ENCODE measurements at places on chromosomes 2 and 18.

DNA sequence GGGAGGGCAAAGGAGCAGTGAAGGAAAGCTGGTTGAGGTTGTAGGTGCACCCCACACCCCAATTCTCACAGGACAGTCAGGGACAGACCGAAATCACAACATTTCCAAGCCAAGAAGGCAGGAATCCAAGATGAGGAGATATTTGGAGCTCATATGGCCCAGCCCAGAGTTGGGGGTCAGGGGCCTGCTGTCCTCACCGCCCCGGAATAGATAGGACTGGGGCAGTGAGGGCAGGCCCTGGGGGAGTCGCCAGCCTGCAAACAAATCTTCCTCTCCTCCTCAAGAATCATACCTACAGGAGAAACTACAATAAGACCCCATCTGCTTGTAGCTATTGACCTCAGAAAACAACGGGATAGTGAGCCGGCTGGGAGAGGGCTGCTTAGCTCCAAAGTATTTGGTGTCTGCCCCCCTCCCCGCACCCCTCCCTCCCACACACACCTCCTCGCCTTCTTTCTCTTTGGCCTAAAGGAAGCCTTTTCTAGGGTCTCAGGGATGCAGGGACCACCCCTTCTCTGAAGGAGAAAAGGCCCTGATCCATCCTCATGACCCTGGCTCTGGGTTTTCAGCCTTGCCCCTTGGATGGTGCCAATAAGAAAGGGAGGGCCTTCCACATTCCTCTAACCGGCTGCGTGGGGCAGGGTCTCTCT, 3.8 kb downstream of the EN1 start:
- DNase-seq = peak; percentile 3

DNA sequence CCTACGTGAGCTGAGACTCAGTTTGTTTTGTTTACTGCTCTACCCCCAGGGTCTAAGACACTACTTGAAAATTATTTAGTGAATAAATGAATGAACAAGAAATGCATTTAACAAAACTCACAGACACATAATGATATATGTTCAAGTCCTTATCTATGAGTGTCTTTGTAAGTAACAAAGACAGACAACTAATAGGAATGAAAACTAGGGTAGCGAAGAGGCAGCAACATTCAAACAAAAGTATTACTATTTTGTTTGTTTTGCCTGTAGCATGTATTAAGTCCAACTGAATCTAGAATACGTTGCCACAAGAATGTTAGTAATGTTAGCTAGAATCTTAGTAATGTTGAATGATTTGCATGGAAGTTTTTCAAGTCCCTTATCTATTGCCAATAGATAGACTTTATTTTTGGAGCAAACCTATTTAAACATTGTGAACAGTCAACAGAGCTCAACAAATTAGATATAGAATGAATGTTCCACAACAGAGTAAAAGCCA, 144.8 kb upstream of the VWC2L start:
- DNase-seq = no peak

- no peak for DNase-seq
These were observed 344.9 kb downstream of the TSN start for GRCh38 chr2:122100346-122100745.

DNA sequence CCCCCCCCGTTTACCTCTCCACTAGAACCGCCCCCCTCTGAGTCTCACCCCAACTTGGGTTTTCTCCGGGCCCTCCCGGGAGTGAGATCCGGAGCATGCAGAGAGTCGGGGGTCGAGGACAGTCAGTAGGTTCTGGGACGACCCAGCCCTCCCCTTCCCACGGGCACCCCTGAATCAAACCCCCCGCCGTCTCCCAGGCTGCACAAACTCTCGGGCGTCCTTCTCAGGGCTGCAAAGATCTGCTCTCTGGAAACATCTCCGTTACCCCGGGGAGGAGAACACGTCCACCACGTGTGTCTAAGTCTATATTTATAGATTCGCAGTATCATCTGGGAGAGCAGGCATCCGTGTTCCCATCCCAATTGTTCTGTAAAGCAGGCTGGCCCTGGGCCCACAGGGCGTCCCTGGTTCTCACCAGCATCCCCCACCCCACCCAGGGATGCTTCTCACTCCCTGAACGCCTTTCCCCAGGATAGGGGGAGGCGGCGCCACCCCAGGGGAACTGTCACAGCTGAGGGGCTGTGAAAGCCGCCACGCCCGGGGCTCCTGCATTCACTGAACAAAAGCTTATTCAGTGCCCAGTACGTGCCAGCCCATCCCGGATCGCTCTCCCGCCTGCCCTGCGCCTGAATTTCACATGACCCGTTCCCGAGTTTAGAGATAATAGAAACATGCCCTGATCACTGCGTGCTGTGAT, 765 bp upstream of the DIPK1C start:
- no peak for DNase-seq

DNA sequence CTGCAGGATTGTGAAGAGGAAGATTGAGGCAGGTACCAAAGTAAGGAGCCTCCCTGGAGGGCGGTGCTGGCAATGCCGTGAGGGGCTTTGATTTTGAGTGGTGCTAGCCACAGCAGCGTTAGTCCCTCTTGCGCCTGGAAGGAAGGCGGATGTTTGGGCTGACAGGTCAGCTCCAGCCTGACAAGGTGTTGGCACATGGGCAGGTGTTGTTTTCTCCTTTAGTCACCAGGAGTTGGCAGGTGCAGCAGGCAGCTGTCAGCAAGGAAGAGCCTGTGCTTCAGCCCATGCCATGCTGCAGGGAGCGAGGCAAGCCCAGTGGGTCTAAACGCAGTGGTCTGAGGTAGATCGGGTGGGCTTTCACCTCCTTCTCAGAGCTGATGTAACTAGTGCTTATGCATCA, 8.5 kb downstream of the SEC11C start:
- no peak for DNase-seq

- DNase-seq = no peak
These were observed 287.8 kb upstream of the SETBP1 start for GRCh38 chr18:44392933-44393332.

DNA sequence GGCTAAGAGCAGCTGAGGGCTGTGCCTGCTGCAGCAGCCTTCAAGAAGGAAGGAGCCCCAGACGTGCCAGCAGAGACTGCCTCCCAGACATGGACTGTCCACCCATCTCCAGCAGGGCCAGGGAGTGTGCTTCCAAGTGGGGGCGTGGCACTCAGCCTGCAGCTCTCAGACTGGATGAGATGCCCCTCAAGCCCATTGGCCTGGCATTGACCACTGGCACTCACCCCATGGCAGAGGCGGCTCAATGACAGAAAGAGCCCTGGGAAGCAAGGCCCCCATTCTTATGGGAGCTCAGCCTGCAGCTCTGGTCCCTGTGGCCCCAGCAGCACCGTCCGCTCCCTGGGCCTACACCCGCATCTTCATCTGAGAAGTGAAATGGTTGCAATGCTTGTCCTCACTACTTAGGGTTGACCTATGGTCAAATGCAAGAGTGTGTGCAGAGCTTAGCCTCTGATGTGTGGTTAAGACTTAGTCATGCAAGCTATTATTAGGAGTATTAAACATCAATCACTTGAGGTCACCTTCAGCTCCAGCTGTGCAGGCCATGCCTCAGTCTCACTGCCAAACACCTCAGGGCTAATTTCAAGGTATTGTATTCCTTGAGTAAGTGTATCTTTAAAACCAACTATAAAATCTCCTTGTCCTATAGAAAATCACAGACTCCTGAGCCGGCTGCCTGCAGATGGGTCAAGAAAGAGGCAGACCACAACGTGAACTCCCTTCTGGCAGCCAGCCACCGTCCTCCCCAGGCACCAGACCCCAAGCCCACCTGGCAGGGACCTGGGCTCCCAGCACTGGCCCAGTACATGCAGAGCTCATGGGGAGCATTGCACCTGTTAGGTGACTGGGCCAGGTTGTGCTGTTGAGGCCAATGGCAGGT, 194.8 kb downstream of the NDUFA10 start:
- no peak for DNase-seq

- no peak for DNase-seq
These were observed 37.1 kb downstream of the CENPO start for GRCh38 chr2:24830351-24830750.

DNA sequence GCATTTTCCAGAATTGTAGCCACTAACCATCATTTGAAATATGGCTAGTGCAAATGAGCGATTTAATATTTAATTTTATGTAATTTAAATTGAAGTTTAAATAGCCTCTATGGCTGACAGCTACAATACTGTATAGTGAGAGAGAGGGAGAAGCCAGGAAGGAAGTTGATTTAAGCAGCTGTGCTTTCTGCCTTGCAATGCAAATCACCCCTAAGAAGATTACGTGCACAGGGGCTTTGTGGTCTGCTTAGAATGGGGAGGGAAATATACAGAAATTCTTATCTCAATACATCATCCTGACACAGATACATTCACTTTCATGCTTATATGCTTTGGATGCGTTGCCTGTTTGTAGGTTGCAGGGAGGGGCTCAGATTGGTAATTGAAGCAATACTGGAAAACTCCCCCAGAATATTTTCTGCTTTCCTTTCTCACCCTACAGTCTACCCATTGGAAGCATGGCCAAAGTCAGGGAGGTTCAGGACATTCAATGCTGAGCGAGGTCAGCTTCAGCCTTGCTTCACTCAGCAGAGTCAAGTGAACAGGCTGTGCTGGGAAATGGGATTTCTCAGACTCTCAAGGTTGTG, 674.0 kb downstream of the CNTNAP5 start:
- no peak for DNase-seq

DNA sequence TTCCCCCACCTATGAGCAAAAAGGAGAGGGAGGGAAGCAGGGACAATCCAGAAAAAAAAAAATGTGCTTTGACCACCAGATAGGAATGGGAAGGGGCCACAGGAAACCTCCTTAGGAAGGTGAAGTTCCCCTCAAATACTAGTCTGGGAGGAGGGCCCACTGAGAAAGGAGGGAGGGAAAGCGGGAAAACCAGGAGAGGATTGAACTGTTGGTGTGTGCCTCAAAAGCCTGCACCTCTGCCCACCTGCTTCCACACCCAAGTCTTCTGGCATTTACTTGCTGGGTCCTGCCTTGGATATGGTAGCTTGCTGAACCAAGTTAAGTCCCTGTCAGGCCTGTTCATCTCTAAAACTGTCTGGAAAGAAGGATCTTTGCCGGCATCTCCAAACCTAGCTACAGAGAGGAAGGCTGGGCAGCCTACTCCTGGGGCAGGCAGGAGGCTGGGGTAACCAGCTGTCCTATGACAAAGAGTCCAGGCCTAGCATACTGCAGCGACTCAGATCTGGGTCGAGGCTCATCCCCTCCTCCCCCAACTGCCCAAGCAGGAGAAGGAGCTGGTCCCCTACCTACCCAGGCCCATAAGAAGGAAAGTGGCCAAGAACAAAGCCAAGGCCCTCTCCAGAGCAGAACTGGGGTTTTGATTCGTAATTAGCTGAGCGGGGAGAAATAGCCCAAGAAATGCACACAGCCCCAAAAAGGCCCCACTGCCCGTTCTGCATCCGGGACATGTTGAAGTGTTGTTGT, 3.0 kb downstream of the EN1 start:
- no peak for DNase-seq

GRCh38 chr2:230582851-230583283, 129.8 kb upstream of the CAB39 start:
- no peak for DNase-seq

GRCh38 chr2:9443526-9443925, 20.1 kb downstream of the CPSF3 start:
- no peak for DNase-seq

GRCh38 chr18:5532066-5532465, 11.7 kb downstream of the EPB41L3 start:
- DNase-seq = no peak

GRCh38 chr18:10995550-10995949, 153.8 kb downstream of the PIEZO2 start:
- DNase-seq = no peak

DNA sequence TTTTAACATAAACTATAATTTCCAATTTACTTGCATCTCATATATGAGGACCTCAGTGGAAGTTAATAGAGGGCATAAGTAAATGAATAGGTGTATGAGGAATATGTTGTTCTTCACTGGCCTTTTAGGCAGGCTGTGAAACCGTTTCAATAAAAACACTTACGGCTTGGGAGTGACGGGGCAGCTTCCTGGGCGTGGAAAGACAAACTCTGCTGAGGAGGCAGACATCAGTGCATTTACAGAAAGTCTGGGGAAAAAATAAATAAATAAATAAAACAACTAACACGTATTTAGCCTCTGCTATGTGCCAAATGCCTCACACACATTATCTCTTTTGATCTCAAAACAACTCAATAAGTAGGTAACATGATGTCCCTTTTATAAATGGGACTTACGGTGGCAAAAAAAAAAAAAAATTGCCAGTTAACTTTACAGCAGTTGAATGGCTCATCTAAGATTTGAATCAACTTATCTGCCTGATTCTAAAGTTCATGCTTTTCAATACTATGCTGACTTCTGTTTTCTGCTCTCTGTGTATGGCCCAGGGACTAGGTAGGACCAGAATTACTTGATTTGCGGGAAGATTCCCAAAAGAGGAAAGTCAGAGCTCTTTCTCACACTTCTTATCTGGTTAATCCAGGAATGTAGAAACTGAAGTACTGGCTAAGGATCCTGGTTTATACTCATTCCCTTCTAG, 77.5 kb upstream of the LRATD1 start:
- no peak for DNase-seq

DNA sequence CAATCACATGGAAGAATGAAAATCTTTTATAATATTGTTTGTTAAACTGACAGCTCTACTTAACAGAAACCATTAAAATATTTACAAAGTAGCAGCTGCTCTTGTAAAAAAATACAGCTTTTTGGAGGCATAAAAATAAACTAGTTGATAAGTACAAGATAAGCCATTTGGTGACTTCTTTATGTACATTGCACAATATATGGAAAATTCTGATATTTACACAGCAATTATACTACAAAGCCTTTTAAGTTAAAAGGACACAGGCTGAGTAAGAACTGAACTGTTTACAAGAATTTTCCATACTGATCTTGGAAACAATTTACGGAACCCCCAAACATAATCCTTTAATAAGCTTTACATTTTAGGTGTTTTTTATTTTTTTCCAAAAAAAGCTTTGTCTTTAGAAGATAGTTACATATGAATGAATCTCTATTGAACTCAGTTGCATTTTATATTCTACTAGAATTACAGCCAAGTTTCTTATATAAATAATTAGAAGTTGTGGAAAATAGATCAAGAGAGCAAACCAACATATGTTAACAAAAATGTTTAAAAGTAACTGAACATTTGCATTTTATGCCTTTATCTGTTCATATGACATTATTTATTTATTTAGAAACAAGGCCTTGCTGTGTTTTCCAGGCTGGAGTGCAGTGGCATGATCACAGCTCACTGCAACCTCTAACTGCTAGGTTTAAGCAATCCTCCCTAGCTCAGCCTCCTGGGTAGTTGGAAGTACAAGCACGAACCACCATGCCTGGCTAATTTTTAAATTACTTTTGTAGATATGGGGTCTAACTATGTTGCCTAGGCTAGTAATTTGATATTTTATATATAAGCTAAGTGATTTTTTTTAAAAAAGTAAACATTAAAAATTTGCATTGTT, 142.5 kb downstream of the OTX1 start:
- DNase-seq = no peak

- no peak for DNase-seq
These were observed 71.4 kb downstream of the COPS8 start for GRCh38 chr2:237156857-237157779.

Measured in activated CD4-positive, alpha-beta T cell treated with anti-CD3 and anti-CD28 coated beads for 1 hour (primary cell).